NCI-H1930 (cell line): ENCODE measurements at places on chromosomes 5 and 9.

- peak; percentile 24 for DNase-seq
Measured at GRCh38 chr9:12878351-12878978, 103.6 kb downstream of the LURAP1L start.

DNA sequence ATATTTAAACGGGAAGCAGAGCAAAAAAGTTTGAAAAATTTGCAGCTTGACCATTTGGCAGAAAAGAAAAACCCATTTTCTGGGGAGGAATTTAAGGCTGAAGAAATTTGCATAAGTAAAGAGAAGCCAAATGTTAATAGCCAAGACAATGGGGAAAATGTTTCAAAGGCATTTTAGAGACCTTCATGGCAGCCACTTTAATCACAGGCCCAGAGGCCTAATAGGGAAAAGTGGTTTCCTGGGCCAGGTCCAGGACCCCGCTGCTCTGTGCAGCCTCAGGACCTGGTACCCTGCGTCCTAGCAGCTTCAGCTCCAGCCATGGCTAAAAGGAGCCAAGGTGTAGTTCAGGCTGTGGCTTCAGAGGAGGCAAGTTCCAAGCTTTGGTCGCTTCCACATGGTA, 507.3 kb downstream of the SLCO4C1 start:
- no peak for DNase-seq

DNA sequence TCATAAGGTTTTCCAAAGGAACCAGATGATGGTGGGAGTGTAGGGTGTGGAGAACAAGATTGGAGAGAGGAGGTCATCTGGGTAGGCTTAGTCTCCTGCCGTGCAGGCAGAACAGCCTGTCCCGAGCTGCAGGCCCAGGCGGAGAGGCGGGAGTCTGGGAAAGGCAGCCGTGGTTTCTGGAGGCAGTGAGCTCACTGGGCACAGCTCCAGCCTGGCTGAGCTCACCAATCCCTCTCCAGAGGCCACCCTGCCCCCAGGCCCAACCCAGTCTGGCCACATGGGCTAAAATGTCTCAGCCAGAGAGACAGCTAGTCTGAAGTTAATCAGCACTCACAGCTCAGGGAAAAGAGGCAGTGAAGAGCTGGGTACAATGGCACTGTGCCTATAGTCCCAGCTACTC, 12.3 kb downstream of the P4HA2 start:
- DNase-seq, result no peak

DNA sequence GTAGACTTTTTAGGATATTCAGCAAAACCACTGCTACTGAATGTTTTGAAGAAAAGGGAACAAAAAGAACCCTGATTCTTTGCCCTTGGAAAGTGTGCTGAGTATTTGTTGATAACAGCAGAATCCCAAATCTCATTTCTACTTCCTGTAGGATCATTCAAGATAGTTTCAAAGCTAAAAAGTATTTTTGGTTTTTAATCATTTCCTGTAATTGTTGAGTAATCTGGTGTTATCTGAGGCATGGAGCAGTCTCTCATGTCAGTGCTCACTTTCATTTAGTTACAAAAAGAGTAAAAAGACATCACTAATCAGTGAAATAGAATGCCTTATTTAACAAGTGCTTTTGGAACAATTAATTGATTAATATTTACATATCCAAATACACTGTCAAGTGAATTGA, 56.1 kb downstream of the ITGA2 start:
- DNase-seq, result no peak

DNA sequence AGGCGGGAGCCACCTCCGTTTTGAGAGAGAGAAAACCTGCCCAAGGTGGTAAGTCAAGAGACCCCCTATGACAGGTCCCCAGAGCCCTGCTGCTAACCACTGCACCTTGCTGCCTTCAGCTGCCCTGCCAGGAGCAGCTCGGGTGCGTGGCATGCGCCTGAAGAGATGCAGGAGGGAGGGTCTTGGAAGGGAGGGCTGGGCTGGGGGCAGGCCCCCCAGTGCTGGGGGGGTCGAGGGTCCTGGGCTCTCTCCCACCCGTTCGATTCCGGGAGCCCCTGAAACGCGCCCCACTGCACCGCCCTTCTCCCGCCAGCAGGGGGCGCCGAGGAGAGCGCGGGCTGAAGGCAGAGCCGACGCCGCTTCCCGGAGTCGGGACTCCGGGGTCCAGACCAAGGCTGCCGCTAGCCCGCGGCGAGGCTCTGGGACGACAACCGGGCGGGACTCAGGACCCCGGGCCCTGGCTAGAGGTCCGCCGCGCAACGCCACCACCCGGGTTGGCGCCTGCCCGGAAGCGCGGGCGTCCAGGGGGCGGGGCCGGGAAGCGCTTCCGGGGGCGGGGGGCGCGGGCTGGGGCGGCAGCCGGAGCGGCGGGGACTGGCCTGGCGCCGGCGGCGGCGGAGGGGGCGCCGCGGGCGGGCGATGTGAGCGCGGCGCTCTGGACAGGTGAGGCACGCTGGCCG, at the start of gene ZBTB34:
Gene ZBTB34, plus strand, starts transcription at position 563 of the 680 bp plus-strand sequence. CDS start 18,761 bp downstream, outside the sequence.
- peak; percentile 81 for DNase-seq

DNA sequence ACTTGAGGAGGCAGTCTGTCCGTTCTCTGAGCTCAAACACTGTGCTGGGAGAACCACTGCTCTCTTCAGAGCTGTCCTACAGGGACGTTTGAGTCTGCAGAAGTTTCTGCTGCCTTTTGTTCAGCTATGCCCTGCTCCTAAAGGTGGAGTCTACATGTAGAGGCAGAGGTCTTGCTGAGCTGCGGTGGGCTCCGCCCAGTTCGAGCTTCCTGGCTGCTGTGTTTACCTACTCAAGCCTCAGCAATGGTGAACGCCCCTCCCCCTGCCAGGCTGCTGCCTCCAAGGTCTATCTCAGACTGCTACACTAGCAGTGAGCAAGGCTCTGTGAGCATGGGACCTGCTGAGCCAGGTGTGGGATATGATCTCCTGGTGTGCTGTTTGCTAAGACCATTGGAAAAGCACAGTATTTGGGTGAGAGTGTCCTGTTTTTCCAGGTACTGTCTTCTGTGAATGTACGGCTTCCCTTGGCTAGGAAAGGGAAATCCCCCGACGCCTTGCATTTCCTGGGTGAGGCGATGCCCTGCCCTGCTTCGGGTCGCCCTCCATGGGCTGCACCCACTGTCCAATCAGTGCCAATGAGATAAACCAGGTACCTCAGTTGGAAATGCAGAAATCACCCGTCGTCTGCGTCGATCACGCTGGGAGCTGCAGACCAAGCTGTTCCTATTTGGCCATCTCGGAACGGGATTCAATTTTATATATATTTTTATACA, 58.5 kb downstream of the CNTRL start:
- no peak for DNase-seq

- no peak for DNase-seq
Measured at GRCh38 chr9:127053057-127053821, 69.2 kb downstream of the ANGPTL2 start.

DNA sequence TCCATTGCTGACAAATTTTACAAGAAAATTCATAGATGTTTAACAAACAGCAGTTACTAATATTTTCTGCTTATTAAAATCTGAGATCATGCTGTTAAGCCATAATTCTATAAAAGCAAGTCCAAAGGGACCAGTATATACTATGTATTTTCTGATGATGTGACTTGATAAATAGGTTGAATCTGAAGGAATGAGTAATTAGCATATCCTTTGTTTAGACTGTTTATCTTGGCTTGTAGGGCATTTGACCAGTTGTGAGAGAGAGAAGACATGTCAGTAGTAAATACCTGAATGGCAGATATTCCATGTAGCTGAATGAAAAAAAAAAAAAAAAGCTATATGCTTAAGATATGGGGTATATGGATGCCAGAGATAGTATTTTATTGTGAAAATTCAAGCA, 14.6 kb downstream of the CPEB4 start:
- no peak for DNase-seq

GRCh38 chr9:71748280-71748743, 20.0 kb downstream of the CEMIP2 start:
- DNase-seq, result no peak

GRCh38 chr5:169521366-169521983, 62.1 kb upstream of the SPDL1 start:
- DNase-seq, result no peak

DNA sequence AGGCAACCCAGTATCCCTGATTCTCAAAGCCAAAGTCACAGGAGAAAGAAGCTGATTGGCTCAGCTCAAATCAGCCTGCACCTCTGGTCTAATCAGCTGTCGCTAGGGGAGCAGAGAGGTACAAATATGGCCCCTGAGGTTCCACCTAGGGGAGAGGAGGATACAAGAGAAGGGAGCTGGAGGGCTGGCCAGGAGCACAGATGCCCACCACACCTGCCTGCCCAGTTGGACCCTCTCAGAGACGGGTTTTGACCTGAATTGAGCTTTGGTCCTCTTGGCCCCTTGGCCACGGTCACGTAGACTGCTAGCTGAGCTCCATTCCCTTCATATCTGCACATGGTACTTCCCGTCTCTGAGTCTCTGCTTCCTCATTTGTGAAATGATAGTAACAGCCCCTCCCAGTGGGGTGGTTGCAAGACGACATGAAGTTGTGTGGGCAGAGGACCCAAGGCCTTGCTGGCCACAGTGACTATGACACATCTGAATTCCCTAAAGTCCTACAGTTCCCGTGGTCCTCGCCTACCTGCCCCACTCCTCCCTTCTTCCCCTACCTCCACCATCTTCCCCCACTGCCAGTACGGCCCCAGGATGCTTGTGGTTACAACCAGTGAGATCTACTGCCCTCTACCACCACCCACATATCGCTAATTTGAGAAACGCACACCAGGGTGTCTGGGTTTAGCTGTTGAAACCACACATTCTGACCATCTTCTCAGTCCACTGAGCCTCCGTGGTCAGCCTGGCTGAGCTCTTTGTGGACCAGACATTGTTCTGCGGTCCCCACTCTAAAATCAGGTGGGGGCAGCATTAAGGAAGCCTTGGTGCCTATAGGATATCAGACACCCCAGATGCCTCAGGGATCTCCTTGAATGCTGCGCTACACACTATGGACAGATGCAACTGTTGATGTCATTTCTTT, 60.3 kb upstream of the NEK6 start:
- no peak for DNase-seq

DNA sequence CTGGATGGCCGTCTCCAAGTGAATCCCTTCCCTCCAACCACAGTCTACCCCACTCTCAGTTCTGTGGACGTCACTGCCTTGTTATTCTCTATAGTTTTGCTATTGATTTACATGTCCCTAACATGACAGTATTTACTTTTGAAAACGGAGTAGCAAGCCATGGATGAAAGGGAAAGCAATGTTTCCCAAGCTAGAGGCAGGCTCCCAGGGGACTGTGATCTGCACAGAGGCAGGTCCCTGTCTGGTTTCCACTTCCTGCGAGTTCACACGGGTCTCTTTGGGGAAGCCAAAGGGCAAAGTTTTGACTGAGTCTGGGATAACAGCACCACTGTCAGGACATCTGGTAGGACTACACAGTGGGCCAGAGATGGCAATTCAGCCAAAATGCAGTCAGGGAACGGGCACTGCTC, 12.7 kb downstream of the C9orf153 start:
- no peak for DNase-seq

DNA sequence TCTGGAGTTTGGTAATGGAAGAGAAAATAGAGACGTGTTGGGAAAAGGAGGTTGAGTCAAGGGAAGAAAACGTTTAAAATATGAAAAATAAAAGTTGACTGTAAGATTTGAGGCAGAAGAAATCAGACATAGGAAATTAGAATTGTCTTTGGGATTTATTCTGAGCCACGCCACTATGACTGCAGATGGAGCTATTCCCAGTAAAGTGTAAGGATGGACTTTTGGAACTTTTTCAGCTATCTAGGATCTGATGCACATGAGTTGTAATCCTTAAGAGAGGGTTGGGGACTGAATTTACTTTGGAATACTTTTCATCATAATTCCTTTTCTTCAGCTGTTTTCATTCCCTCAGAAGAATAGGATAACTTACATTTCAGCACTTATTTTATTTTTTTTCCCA, 336.7 kb downstream of the FAM170A start:
- DNase-seq, result no peak

DNA sequence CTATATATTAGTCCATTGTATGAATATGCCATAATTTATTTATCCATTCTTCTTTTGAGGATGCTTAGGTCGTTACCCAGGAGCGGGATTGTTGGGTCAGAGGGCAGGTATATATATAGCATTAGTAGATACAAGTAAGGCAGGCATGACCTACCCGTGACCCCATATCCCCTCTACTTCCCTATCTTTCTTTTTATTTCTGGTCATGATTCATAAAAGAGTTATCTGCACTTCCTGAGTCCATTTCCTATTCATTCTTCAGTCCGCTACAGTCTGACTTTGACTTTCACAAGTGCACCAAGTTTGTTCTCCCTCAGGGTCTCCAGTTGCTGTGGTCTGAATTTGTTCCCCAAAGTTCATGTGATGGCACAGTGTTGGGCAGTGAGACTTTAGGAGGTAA, 6.9 kb downstream of the RHOBTB3 start:
- DNase-seq, result no peak

- no peak for DNase-seq
Measured at GRCh38 chr5:140833993-140834392, at the start of gene PCDHA7. Gene PCDHA7, plus strand, starts transcription at chr5:140834269. Its CDS starts 115 bp downstream, at chr5:140834384.
